ENCODE measurements at places on chromosomes 3 and 15.

DNA sequence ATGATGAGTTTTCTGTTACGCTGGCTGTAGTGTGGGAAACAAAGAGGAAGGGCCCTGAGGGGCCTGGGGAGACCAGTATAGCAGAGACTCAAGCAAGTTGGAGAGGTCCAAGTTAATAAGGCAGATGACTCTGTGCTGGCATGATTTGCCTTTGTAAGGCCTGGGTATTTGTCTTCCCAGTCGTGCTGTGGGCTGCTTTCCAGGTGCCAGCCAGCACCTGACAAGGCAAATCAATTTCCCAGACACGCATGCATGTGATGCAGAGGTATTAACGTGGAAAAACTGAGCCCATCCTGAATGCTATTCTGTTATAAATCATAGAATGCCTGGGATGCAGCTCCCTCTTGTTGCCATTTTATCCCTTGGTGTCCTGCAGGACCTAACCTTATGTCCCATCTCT is 175.6 kb downstream of the MFSD1 start:
- no peak for DNase-seq

GRCh38 chr3:5297895-5298294 is 110.4 kb downstream of the EDEM1 start:
- DNase-seq = no peak

GRCh38 chr3:198017090-198017489 is 57.1 kb downstream of the LMLN start:
- DNase-seq = no peak

GRCh38 chr3:144502402-144502801 is 530.8 kb downstream of the DIPK2A start:
- no peak for DNase-seq

DNA sequence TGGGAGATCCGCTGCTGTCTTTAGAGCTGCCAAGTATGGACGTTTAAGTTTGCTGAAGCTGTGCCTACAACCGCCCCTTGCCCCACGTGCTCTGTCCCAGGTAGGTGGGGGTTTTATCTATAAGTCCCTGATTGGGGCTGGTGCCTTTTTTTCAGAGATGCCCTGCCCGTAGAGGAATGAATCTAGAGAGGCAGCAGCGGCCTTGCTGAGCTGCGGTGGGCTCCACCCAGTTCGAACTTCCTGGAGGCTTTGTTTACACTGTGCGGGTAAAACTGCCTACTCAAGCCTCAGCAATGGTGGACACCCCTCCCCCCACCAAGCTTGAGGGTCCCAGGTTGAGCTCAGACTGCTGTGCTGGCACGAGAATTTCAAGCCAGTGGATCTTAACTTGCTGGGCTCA is 83.4 kb upstream of the FGF7 start:
- DNase-seq = no peak

DNA sequence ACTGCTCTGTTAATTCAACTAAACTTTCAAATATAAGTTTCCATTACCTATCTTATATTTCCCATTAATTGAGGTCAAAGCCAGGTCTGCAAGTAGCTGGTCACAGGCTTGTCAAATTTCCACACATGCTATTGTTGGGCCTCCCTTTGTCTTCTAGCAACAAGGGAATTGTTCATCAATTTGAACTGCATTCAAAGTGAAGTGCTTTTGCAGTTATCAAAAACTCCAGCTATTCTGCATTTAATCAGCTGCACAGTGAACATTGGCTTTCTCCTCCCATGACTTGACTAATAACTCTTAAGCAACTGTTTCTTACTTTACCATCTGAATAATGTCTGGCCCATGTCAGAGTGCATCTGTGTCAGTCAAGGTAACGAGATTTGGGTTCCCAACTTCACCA is 198.4 kb downstream of the KCNH8 start:
- no peak for DNase-seq

- DNase-seq = no peak
These were observed 15.6 kb downstream of the FBXW12 start for GRCh38 chr3:48387634-48388033.

GRCh38 chr3:149145974-149146373 is 16.5 kb downstream of the HPS3 start:
- no peak for DNase-seq

DNA sequence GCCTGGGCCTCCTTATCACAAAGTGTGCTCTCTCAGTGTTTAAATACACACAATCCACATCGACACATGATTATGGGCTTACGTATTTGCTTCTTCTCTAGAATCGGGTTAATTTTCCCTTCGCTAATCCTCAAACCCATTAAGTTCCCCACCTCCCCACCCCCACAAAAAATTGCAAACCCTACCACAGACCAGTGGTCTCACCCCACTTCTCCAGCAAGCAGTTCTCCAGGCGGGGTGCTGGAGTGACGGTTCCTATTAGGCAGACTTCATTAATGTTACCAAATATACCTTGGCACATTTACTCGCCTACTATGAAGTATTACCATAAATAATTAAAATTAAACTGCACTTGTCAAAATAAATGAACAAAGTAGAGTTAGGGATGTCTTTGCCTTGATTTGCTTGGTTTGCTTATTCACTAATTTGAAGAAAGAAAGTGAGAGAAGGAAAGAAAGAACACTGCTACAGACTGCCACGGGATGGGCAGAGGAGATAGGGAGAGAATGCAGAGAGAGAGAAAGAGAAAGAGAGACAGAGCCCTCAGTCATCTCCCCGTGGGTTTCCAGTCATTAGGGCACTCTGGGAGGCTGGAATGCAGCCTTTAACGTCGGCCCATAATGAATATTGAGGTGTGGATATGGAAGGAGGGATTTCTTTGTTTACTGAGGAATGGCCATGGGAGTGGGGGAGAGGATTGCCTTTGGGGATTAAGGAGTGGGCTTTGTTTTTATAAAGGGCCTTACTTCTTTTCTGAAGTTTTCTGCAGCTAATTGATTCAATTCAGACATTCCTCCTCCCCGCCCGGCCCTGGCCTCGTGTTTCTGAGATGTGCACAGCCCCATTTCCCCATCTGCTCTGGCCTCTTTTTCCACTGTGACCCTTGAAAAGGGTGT is 39.7 kb upstream of the POLG start:
- DNase-seq = no peak

DNA sequence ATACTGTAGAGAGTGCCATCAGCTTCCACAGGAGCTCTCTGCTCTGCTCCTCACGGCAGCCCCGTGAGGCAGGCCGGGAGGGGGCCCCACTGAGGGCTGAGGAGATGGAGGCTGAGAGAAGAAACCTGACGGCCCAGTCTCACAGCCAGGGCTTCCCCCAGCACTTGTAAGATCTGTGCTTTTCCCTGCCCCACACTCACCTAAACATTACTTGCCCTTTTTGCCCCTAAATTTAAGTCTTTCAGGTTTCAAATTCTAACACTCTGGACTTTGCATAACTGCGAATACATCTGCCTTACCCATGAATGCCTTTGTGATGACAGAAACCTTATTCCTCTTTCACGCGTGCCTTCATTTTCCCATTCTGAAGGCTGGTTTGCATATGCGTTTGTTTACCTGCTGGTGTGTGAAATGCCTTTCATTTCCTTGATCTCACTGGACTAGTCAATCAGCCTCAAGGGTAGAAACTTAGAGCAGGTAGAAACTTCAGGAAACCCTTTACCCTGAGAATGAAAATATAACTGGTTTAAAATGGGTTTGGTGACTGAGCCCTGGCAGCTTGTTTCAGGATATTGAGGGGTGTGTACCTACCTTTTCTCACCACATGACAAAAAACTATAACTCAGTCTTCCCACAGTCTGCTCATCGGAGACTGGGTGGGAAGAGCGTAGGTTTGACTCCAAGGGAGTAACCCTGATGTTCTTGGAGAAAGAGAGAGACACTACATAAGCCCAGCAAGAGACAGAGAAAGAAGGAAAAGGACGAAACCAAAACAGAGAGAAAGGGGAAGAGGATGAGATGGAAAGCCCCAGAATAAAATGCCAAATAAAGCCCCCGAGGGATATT is 20.1 kb downstream of the SLC12A8 start:
- no peak for DNase-seq

- no peak for DNase-seq
These were observed 2.9 kb downstream of the TICRR start for GRCh38 chr15:89578146-89578545.

DNA sequence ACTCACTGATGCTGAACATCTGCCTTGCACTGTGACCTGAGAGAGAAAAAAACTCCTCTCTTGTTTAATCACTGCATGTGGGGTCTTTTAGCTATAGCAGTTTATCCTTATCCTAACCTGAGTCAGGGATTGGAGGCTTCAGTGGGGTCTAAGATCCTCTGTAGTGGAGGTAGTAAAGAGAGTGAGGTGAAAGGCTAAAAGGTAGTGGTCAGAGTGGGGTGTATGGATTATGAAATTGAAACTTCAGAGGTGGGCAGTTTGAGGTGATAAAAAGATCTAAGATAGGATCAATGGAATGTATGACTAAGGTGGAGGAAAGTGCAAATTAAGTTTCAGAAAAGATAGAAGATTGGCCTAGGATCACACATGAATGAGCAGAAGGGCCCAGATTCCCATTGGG is 36.5 kb downstream of the DET1 start:
- no peak for DNase-seq

GRCh38 chr3:12427551-12427950 is 56.7 kb upstream of the TSEN2 start:
- DNase-seq = no peak

DNA sequence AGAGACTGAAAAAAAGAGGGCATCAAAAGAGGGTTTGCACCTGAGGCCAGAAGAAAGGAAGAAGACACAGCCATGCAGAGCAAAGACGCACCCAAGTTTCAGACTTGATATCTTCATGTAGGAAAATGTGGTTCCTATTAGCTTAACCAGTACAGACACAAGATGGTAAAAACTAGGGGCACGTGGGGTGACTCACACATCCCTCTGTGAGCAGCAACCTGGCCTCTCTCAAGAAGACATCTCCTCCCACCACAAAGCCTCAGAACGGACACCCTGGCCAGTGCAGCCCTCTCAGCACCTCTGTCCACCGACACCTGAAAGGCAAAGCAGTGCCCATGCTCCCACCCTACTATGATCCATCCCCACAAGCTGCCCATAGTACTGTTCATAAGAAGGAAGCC is 33.3 kb downstream of the GLB1 start:
- DNase-seq = no peak

- DNase-seq = no peak
These were observed 18.4 kb downstream of the CFAP100 start for GRCh38 chr3:126412841-126413692.

- no peak for DNase-seq
These were observed 22.1 kb downstream of the SNX33 start for GRCh38 chr15:75669879-75670212.

DNA sequence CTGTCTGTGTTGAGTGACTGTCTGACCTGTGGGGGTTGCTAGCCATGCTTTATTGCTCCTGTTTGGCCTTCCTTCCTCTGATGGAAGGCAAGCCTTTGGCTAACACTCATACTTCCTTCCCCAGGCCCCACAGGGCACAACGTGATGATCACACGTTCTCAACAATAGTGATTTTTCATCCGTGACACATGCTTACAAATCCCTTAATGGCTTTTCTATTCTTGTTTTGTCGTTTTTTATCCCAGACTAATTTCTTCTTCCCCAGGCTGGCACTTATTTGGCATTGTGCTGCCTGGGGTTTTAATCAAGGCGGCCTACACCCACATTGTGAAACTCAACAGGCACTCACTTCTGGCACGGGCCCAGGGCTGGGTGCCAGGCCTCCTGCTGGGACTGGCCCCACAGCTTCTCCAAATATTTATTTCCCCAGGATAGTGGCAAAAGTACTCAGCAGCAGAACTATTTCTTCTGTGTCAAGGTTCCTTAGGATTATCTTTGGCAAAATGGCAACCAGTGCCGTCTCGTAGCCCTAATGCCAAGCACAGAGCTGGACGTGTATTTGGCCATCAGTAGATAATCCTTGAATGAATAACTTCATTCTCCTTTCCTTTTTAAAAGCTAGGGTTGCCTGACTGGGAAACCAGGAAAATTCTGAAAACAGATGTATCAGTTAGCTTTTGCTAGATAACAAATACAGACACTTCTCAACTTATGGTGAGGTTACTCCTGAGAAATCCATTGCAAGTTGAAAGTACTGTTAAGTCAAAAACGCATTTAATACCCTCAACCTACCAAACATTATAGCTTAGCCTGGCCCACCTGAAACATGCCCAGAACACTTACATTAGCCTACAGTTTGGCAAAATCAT is 30.6 kb downstream of the CMTM7 start:
- DNase-seq = peak; percentile 41

- no peak for DNase-seq
These were observed 8.5 kb downstream of the CGNL1 start for GRCh38 chr15:57384816-57385215.

DNA sequence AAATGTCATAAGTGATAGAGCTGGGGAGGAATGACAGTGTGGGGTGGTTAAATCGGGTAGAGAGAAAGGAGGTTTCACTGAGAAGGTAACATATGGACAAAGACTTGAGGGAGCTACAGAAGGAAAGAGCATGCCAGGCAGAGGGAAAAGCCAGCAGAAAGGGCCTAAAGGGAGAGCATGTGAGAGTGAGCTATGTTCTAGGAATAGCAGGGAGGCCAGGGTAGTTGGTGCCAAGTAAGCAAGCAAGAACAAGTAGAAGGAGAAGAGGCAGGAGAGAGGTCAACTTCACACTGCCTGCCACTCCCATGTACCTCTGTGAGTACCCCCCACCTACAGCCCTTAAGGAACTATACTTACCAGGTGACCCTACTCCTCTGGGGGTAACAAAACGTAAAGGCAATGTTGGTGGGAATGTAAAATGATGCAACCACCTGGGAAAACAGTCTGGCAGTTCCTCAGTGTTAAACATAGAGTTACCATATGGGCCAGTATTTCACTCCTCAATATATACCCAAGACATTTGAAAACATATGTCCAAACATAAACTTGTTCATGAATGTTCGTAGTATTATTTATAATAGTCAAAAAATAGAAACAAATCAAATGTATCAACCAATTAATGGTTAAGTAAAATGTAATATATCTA is 67.6 kb downstream of the SFMBT1 start:
- no peak for DNase-seq

- no peak for DNase-seq
These were observed 8.0 kb upstream of the OXTR start for GRCh38 chr3:8777201-8777977.

DNA sequence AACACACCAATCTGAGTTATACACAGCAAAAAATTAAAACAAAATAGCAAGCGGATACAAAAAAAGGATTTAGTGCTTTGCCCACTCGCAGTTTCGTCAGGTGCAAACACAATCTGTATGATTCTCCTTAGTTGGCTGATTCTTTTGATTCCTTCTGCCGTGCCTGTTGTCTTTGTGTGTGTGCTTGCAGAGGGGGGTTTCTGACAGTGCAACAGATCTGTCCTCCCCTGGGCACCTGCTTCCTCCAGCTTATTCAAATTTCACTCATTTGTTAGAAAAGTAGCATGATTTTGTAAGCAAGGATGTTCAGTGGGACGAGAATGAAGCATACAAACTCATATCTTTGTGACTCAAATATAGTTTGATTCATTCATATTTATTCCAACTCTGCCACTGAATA is 74.0 kb upstream of the NEO1 start:
- no peak for DNase-seq

DNA sequence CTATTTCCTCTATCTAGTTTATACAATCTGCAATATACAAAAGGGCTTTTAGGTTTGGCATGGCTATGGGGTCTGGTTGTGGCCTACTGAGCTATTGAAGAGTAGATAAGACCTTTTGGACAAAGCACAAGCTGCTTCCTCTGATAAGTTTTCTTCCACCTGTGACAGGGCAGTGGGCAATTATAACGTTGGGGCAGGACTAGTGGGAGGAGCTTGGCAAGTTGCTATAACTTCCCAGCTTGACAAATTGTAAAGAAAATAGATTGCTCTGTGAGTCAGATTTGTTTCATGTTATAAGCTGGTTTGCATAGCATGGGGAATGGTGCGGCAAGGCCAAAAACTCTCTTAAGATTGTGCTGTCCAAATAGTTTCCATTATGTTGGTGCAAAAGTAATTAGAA is 64.9 kb downstream of the SLC7A14 start:
- no peak for DNase-seq

- no peak for DNase-seq
These were observed 261.6 kb downstream of the PDZRN3 start for GRCh38 chr3:73363093-73363492.

All from DMS153 (cell line).